NCI-H2171 treated with DMSO at 0.1 percent for 48 hours (cell line): ENCODE measurements at places on chromosomes 5 and 9.
A peak's percentile ranks its signal among the peaks of the same experiment; 100 is the strongest.

DNA sequence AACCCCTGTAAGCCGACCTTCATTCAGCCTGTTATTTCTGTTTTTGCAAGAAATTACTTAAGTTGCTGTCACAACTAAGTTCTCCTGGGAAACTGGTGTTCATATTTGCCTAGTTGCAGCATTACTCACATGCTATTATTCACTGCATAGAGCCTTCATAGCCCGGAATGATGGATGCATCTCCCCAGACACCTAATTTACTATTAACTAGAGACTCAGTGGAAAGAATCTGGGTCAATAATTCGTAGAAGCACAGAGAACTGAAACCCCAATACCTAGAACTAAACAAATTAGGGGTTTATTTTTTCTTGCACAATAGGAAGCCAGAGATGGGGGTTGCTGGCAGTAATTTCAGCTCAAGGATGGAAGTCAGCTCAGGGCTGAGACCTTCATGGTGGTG is 45.7 kb upstream of the FAM170A start:
- DNase-seq, result no peak

DNA sequence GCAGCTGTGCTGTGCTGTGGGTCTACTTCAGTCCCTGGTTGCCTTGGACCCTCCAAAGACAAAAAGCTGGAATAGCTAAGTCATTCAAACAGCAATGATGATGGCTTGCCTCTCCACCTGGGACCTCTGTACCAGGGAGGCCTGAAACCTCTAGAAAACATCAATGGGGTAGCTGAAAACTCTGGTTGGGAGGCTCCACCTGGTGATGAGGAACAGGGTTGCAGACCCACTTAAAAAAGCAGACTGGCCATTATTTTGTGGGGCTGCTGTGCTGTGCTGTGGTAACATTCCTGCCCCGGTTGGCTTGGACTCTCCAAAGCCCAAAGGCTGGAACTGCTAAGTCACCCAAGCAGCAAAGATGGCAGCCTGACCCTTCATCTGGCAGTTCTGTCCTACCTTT is 839.3 kb upstream of the ARRDC3 start:
- no peak for DNase-seq

DNA sequence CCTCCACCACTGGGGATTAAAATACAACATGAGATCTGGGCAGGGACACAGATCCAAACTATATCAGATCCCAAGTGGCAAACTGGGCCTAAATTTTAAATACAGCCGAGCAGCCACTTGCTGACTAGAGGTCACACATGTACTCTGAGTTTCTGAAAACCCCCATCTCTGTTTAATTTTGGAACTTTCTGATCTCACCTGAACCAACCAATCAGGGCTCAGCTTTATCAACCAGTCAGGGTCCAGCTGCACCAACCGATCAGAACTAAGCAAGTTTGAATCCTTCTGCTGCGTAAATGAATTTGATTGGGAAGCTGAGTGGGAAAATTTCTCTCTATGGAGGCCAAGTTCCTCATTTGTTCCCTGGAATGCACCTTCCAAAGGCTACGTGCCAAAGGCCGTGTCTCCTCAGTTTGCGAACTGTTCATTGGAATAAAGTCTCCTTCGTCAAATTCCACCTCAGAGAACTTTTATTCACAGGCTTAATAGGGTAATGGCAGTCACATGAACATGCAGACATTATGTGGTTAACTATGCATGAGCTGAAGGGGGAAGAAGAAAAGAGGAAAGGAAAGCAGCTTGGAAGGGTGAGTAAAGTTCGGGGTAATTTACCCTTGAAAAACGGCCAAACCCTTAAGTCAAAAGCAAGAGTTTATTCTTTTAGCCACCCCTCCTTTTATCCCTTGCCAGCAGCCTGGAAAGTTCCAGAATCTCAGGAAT is 3.7 kb downstream of the CD180 start:
- DNase-seq, result no peak

DNA sequence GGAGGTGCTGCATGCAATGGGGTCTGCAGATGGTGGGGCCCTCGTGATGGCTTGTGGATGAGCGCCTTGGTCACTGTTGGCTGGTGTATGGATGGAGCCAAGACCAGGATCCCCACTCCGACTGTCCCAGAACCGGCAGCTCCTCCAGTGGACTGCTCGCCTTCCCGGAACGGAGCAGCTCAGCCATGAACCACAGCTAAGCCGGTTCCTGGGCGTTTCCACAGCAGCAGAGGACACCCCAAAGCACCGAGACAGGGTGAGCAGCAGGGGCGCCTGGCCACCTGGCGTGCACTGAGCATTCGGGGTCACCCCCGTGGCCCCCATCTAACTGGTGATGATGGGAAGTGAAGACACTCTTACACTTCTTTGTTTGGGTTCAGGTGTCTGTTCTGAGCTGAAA is 26.1 kb downstream of the CCDC187 start:
- DNase-seq, result no peak

GRCh38 chr5:7420510-7421280 is 24.8 kb downstream of the ADCY2 start:
- DNase-seq, result no peak

DNA sequence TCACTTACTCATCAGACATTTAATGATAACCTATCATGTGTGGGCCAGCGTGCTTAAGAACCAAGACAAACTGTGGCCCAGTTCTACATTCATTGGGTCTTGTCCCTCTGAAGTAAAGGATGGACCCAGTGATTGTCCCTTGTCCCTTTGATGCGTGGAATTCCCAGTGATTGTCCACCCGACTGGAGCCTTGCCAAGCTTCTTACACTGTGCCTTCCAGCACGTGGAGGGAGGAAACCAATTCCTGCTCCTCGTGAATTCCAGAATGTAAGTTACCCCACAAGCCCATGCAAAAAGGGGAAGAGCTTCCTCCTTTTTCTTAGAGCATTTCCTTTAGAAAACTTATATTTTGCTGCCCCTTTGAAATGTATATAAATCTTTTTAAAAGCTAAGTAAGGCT is 7.9 kb downstream of the CKMT2 start:
- DNase-seq, result no peak

DNA sequence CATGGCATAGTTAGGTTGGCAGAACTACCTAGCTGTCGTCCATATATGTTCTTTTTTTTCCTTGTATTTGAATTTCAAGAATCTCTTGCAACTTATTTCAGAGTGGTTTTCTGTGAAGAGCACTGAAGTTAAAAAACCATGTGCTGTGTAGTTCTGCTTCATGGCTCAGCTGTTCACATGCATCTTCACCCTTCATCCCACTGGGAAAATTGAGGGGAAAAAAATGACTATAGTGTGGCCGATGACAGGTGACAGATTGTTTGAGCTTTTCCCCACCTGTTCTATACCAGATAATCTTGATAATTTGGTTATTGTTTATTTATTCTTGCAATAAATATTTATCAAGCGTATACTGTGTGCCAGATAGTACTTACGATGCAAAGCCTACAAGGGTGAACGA is 77.8 kb downstream of the AOPEP start:
- DNase-seq, result peak; percentile 66

DNA sequence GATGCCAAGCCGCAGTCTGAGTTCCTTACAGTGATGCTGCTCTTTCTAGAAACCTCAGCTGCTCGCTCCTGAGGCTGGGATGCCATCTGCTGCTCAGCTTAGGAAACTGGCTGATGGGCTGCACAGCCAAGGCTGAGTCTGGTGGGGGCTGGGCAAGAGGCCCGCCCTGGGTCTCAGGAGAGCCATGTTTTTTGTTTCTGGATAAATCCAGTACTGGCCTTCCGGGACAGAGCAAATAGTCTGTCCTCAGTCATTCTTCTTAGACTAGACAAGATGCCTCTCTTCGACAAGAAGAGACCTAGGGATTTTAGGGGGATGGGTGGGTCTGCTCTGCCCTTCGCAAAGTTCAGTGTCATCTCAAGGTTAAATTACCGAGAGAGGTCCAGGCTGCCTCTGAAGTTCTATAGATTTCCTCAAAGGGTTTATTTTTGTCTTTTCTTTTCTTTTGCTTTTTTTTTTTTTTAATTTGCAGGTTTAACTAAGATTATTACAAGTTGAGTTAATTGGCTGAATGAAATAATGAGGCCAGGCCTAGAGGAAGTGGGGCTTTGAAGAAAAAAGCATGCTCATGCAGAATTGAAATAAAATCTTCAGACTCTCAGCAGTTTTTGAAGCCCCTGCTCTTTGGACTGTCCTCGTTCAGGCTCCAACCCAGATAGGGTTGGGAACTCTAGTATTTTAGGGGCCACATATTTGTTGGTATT is 30.6 kb upstream of the MATR3 start:
- peak; percentile 87 for DNase-seq

GRCh38 chr9:124697326-124698200 is 73.5 kb downstream of the NR6A1 start:
- DNase-seq, result no peak

DNA sequence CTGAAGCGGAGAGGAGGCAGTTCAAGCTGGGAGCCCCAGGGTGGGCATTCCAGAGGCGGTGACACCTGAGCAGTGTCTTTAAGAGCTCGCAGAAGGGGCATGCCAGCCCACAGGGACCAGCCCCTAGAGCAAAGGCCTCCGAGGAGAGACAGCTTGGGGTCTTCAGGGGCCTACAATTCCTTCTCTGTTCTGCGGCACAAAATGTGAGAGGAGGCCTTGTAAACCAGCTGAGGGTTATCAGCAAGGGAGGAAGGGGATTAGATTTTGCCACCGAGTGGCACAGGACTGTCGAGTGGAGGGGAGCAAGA is 505 bp upstream of the SIGMAR1 start:
- DNase-seq, result no peak

DNA sequence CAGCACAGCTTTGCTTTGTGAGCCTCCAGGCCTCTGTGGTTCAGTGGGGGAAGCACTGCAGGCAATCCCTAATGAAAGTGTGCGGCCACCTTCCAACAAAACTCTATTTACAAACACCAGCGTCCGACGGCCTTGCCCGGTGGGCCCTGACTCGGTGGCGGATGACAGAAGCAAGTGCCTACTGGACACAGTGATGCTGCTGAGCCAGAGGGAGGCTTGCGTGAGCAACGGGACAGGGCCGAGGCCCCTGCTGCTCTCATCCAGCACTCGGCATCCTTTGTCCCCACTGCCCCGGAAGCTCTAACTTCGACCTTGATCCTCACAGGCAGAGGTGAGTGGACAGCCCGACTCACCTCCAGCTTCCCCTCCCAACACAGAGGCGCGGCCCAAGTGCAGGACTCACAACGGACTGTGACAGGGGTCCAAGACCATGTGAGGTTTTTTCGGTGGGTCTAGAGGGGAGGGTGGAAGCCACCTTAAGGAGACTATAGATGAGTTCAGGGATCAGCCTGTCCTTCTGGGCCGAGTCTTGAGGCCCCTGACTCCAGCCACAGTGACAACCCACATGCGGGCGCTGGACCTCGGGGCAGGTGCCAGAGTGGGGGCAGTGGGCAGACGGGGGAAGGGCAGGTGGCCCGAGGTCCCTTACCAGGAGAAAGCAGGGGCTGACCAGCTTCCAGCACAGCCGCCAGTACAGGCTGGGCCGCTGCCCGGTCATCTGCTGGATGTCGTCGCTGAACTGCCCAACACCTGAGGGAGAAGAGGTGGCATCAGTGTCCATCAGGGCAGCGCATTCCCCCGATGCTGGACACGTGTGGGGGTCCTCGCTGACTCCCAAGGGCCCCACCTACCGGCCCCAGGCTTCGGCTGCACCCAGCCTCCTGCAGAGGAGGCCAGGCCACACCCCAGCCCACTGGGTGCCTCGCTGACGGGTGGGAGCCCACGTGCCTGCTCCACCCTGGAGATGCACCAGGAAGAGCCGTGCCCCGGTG is 39.4 kb downstream of the SLC6A3 start:
- no peak for DNase-seq

- DNase-seq, result no peak
Observed at GRCh38 chr9:29290516-29290915, 1717.2 kb upstream of the C9orf72 start.

DNA sequence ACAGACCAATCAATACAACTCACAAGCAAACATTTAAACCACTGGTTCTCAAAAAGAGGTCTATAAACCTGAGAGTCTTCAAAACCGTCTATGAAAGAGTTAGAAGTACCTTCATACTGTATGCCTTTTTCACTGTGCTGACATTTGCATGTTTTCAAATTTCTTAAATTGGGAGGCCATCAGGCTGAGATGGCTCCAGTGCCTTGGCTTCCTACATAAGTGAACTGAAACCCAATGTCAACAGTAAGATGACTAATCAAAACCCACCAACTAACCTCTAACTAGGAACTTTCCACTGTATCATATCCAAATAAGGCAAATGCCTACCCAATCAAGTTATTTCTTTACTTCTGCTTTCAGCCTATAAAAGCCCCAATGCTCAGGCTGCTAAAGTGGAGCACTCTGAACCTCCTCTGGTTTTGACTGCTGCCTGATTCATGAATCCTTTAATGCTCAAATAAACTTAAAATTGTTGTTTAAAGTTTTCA is 35.1 kb downstream of the FAM13B start:
- no peak for DNase-seq
